Osteocyte (in vitro differentiated cells): ENCODE measurements at places on chromosomes 13 and 19. TPM values are rescaled to one million over a fixed set of nuclear protein-coding genes. Genes with fewer than 3 reads are reported as not detected.

Gene SLC27A1
- total RNA-seq, result 12.5 and 14.8 TPM in 2 replicates

DNA sequence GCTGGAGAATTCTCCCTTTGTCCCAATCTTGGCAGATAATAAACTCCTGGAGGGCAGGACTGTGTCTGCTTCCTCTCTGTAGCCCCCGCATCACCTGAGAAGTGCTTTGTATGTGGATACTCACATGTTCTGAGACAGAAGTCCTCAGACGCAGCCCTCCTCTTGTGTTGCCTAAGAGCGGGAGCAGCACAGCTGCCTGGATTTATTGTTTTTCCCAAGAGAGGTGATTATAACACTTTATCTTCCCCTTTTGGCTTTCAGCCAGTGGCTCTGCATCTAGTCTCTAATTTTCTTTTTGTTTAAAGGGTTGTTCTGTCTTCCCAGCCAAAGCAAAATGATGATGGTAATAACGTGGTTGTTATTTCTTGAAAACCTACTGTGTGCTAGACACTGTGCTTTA, 36.1 kb downstream of the OLFM4 start:
- no peak overlapping the region for H3K4me3 ChIP-seq
- no peak overlapping the region for H3K27ac ChIP-seq
- no peaks in the 10 kb centered on the region for H3K4me1 ChIP-seq
- H3K27me3 ChIP-seq, result no peaks in the 10 kb centered on the region

Gene BCAM
- 8.8 and 9.9 TPM in 2 replicates for total RNA-seq

GRCh38 chr13:36148446-36148845, 17.3 kb upstream of the DCLK1 start:
- no peak for DNase-seq
- H3K27me3 ChIP-seq, result peaks cover 32% of the 10 kb centered on the region
- H3K4me1 ChIP-seq, result no peaks in the 10 kb centered on the region

- no peak overlapping the region for H3K27ac ChIP-seq
- DNase-seq, result no peak
- no peaks in the 10 kb centered on the region for H3K27me3 ChIP-seq
- H3K4me1 ChIP-seq, result no peaks in the 10 kb centered on the region
- no peaks in the 10 kb centered on the region for H3K36me3 ChIP-seq
Observed at GRCh38 chr19:51407511-51408131, 9.8 kb downstream of the SIGLEC10 start.

- H3K4me1 ChIP-seq, result peaks cover 2% of the 10 kb centered on the region
- H3K27me3 ChIP-seq, result no peaks in the 10 kb centered on the region
- DNase-seq, result no peak
- H3K27ac ChIP-seq, result no peak overlapping the region
- no peak overlapping the region for H3K4me3 ChIP-seq
Observed at GRCh38 chr13:73069206-73069805, 10.5 kb downstream of the KLF5 start.
